ENCODE measurements at places on chromosomes 4 and X.

- H3K4me3 ChIP-seq = no peak overlapping the region
- H3K4me1 ChIP-seq = no peaks in the 10 kb centered on the region
- no peaks in the 10 kb centered on the region for H3K27me3 ChIP-seq
- no peak for DNase-seq
Observed at GRCh38 chr4:107806196-107806595, 18.5 kb upstream of the SGMS2 start.

DNA sequence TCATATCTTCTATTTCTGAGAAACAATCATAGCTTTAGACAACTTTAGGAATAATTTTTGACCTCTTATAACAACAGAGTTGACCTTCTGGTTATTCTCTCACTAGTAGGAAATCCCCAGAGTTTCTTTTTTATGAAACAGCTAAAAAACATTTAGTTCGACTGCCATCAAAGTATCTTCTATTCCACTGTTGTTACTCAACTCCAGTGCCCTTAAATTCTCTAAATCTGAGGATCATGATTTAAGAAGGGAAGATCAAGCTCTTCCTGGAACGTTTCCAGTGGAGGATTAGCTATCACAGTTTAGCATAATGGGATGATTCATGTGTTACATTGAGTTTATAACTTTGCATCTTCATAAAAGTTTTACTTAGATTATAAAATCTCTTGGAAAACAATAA lies 134.9 kb upstream of the VEGFC start:
- H3K27me3 ChIP-seq = no peaks in the 10 kb centered on the region
- peak overlapping the region; percentile 90 for H3K27ac ChIP-seq
- no peak overlapping the region for H3K4me3 ChIP-seq
- DNase-seq = no peak
- peaks cover 26% of the 10 kb centered on the region for H3K4me1 ChIP-seq

DNA sequence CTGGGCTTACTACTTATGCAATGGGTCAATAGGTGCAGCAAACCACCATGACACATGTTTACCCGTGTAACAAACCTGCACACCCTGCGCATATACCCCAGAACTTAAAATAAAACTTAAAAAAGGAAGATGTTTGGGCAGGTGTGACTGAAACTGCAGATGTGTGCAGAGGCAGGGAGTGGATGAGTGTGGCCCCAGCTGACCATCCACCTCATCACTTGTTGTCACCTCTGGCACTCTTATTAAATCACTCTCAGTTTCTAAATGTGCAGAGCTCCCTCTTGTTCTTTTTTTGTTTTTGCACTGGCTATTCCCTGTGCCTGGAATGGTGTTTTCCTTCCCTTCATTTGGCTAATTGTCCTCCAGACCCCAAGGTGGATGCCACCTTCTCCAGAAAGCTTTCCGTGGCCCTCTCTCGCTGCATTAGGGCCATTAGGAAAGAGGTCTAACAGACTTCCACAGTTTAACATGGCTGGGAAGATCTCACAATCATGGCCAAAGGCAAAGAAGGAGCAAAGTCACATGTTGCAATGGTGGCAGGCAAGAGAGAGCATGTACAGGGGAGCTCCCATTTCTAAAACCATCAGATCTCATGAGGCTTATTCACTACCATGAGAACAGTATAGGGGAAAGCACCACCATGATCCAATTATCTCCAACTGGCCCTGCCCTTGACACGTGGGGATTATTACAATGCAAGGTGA lies 58.5 kb downstream of the SLC2A9 start:
- no peaks in the 10 kb centered on the region for H3K4me1 ChIP-seq
- no peak overlapping the region for H3K4me3 ChIP-seq
- no peaks in the 10 kb centered on the region for H3K27me3 ChIP-seq
- peaks cover 50% of the 10 kb centered on the region for H3K36me3 ChIP-seq
- no peak for DNase-seq

DNA sequence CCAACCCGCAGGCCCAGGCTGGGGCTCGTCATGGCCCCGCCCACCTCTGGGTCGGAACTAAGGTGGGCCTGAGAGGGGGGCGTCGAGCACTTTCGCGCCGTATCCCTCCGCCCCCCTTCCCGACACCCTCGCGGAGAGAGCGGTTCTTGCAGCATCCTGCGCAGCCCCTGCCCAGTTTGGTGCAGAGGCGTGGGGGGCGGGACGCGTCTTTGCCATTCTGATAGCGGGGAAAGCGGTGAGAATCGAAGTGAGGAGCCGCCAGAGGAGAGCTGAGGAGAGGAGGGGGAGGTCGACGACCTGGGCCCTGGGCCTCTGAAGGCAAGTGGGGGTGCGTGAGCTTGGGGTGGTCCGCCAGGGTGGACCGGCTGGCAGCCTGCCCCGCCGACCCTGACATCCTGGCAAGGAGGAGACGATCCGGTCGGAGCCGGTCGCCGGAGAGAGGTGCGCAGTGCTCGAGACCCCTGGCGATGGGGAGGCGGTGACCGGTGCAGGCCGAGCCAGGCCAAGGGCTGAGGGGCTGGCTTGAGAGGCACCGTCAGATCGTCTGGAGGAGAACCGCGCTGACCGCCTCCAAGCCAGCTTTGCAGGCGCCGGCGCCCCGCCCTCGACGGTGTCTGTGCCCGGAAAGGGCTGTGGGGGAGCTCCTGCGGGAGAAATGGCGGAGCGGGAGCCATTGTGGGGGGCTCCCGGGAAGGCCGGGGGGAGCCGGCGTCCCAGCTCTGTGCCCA lies 25.5 kb downstream of the GPRASP3 start:
- H3K4me1 ChIP-seq = no peaks in the 10 kb centered on the region
- H3K4me3 ChIP-seq = peak overlapping the region; percentile 30
- H3K36me3 ChIP-seq = no peaks in the 10 kb centered on the region
- no peak overlapping the region for H3K27ac ChIP-seq
- no peaks in the 10 kb centered on the region for H3K27me3 ChIP-seq
- no peak for DNase-seq

DNA sequence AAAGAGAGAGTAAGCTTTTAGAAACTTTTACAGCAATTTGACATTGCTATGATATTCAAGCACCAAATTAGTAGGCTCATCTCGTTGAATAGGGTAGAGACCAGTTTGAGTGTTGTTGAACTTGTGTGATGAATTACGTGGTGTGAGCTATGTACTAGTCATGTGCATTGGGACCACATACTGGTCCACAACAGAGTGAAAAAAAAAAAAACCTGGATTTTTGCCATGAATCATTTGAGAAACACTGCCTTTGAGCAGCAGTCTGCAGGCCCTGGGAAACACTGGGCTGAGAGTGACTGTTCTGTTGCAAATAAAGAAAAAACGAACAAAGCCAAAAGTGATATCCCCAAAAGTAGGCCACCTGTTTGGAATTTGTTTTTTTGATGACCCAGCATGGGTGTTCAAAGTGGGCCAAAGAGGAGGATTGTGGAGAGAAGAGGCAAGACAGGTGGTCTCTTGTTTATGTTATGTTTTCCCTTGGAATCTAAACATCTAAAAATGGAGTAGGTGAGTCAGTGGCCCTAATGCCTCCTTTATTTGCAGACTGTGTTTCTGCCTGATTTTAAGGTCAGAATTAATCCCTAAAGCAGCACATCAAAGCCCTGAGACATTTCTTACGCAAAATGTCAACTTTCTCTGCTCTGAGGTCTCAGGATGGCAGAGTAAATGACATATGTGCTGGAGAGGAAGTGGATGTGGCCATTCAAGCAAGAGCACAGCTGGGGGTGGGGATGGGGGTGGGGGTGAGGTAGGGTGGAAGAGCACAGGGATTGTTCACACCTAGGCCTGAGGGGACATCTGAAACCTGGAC lies 33.5 kb downstream of the TAF7L start:
- H3K4me1 ChIP-seq = no peaks in the 10 kb centered on the region
- no peak overlapping the region for H3K4me3 ChIP-seq
- no peaks in the 10 kb centered on the region for H3K36me3 ChIP-seq

DNA sequence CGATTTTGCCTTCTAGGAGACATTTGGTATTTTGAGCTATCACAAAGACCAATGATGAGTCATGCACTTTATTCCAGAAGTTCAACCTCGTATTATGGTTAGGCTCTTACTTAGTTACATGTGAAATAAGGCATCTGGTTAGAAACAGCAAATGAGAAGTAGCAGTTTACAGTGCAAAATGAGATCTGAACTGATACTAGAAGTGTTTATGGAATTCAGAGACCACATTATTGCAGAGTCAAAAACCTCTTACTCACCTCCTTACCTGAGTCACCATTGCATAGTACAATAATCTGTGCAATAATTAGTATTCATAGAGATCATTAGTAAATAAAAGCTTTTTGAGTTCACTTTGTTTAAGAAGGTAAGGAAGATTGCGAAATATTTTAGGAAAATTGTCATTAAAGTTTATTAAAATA lies 38.7 kb downstream of the SEC24B start:
- peaks cover 63% of the 10 kb centered on the region for H3K36me3 ChIP-seq
- peak overlapping the region; percentile 26 for H3K27ac ChIP-seq
- no peak overlapping the region for H3K4me3 ChIP-seq
- no peak for DNase-seq
- H3K4me1 ChIP-seq = peaks cover 21% of the 10 kb centered on the region
